ENCODE measurements at places on chromosomes 7 and 10.

DNA sequence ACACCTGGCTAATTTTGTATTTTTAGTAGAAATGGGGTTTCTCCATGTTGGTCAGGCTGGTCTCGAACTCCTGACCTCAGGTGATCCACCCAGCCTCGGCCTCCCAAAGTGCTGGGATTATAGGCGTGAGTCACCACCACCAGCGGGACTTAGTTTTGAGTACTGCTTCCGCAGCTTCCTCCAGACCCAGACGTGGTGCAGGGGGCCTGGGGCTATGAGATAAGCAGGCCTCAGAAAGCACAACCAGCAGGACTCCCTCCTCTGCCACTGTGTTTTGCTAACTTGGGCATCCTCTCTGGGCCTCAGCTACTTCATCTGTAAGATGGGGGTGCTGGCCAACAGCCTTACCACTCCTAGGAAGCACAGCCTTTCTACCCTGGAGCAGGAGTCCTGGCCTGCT, 37.8 kb downstream of the GOLGA7B start:
- no peak for DNase-seq

- no peak for DNase-seq
Measured at GRCh38 chr7:148993193-148993592, 35.1 kb downstream of the PDIA4 start.

DNA sequence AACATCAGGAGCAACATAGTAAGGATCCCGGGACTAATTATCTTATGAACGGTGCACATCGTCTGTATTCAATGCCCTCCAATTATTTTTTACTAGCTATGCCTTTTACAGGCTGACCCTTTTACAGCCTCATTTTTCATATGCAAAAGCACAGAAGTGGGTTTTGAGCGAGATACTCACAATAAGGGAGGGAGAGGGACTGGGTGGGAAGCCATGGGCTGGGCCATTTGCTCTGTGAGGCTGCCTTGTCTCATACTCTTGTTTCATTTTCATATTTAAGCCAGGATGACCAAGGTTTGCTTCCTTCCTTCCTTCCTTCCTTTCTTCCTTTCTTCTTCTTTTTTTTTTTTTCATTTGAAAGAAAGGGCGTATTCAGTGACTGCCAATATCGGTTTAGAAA, 259.3 kb downstream of the TRIL start:
- no peak for DNase-seq

DNA sequence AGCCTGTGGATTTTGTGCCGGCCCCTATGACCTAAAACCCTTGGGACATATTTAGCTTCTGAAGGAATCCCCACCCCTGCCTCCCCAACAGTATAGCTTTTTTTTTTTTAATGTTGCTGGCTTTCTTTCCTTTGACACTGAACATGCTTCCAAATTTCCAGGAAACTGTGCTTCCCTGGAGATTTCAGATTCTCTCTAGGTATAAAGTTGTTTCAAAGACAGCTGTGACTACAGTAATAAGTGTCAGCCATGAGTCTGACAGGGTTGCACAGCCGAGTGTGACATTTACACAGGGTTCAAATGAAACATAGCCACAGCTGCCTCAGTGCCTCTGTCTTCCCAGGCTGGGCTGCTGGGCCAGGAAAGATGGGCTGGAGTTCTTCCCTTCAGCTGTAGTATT, 466.6 kb upstream of the COBL start:
- no peak for DNase-seq
